ENCODE measurements at places on chromosomes 4 and X. TPM values are rescaled to one million over a fixed set of nuclear protein-coding genes. Genes with fewer than 3 reads are reported as not detected.

The ADH1B gene
- not detected for polyA plus RNA-seq

The ZMAT1 gene
- polyA plus RNA-seq: 3.6 TPM

The FGG gene
- not detected for polyA plus RNA-seq

The IGFBP7 gene
- polyA plus RNA-seq: not detected

The PPBP gene
- 65.7 TPM for polyA plus RNA-seq

The FMR1 gene
- 3.5 TPM for polyA plus RNA-seq

The STARD8 gene
- 0.16 TPM for polyA plus RNA-seq

The AFF2 gene
- not detected for polyA plus RNA-seq

The AMOT gene
- polyA plus RNA-seq: 3.3 TPM

The DRP2 gene
- not detected for polyA plus RNA-seq

The ATP6AP2 gene
- polyA plus RNA-seq: 118 TPM

The NPNT gene
- not detected for polyA plus RNA-seq

The UGT2B7 gene
- not detected for polyA plus RNA-seq

The PNMA6F gene
- not detected for polyA plus RNA-seq

The HELT gene
- polyA plus RNA-seq: not detected

The MAGEA12 gene
- polyA plus RNA-seq: not detected

Measured in IgD-negative memory B cell (primary cell).